T-helper 1 cell treated with Interleukin-12 subunit alpha and Interleukin-12 subunit beta and Interleukin-4 antibody, amounts not matched to agents 30 ng/mL and 1 ng/mL, for 36 hours (primary cell): ENCODE measurements at places on chromosomes 7 and 10. TPM values are rescaled to one million over a fixed set of nuclear protein-coding genes. Genes with fewer than 3 reads are reported as not detected.

Gene VIPR2
- 0.54 and 0.56 TPM in 2 replicates for total RNA-seq

Gene FKBP14
- total RNA-seq = 8.4 and 8.9 TPM in 2 replicates

Gene CPA1
- not detected in 2 replicates for total RNA-seq

Gene LFNG
- 125 and 130 TPM in 2 replicates for total RNA-seq

Gene NEUROD6
- total RNA-seq = not detected in 2 replicates

Gene OPALIN
- not detected in 2 replicates for total RNA-seq

Gene CALN1
- 0.15 and 0.20 TPM in 2 replicates for total RNA-seq

Gene TSPAN33
- 4.9 and 7.0 TPM in 2 replicates for total RNA-seq

Gene PLAC9
- not detected in 2 replicates for total RNA-seq

Gene PAX4
- not detected in 2 replicates for total RNA-seq

Gene LIPK
- not detected in 2 replicates for total RNA-seq

Gene GIMAP1
- total RNA-seq = 27.2 and 27.3 TPM in 2 replicates

Gene ECD
- 34.5 and 35.0 TPM in 2 replicates for total RNA-seq

Gene NODAL
- not detected in 2 replicates for total RNA-seq

Gene COL17A1
- total RNA-seq = not detected in 2 replicates

Gene ELFN1
- 0.10 and 0.17 TPM in 2 replicates for total RNA-seq

Gene WNT2
- not detected in 2 replicates for total RNA-seq

Gene ZCCHC24
- total RNA-seq = 0.61 and 0.74 TPM in 2 replicates

Gene CALCR
- not detected in 2 replicates for total RNA-seq

Gene RNF148
- not detected in 2 replicates for total RNA-seq

Gene ELMO1
- 120 and 127 TPM in 2 replicates for total RNA-seq
